ENCODE measurements at places on chromosomes 5 and 9. TPM values are rescaled to one million over a fixed set of nuclear protein-coding genes. Genes with fewer than 3 reads are reported as not detected.

LPAR1 gene
- 0.22 TPM for total RNA-seq

PCDHAC2 gene
- not detected for total RNA-seq

ZCCHC10 gene
- 33.9 TPM for total RNA-seq

DND1 gene
- 5.6 TPM for total RNA-seq

GABBR2 gene
- total RNA-seq: not detected

PCDHB6 gene
- 0.05 TPM for total RNA-seq

REEP2 gene
- total RNA-seq: 1.3 TPM

NUP214 gene
- 69.7 TPM for total RNA-seq

- DNase-seq: peak; percentile 86
These were observed 27.8 kb downstream of the SUB1 start for GRCh38 chr5:32613050-32613672.

DNA sequence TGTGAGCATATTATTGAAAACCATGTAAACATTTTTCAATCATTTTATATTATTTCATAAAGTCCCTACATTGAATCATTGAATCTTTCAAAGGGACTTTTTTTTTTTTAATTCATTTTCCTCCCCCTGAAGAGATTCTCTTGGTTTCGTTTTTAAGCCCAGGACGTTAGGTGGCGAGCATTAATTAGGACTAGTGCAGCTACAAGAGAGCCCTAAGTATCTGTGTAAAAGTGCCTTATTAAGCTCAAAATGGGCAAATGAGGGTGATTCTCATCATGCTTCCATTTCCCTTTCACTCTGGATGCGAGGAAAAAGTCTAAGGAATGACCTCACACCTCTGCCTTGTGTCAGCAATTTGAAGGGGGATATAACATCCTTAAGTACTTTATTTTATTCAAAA, 517.9 kb upstream of the ITGA1 start:
- no peak for DNase-seq

DNA sequence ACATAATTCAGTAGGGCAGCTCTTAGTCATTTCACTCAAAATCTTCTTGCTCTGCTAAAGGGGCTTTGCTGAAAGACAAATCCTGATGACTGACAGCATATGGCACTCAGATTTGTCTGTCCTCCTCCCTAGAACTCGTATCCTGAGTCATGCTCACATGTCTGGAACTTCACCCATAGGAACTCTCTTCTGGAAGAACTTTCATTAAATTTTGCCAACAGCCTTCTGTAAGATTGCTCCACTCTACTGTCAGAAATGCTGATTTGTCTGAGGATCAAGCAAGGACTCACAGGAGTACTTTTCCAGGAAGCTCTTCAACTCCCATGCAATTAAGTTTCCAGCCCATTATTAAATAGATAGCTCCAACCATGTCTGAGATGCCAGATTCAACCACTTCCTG, 59.8 kb upstream of the SNX2 start:
- no peak for DNase-seq

DNA sequence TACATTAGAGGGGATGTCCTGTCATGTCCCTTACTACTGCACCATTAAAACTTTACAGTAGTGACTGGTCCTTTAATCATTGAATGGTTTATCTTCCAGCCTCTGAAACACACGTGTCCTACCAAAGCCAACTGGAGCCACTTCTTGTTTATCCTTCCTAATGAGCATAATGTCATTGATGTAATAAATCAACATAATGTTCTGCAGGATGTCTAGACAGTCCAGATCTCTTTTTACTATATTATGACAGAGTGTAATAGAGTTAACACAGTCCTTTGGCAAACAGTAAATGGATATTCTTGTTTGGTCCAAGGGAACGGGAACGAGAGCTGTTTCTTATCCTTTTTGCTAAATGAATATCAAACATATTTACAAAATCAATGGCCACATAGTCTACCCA, 88.1 kb upstream of the PTPRD start:
- DNase-seq: no peak

GRCh38 chr5:142618130-142618523, 67.8 kb downstream of the FGF1 start:
- no peak for DNase-seq

DNA sequence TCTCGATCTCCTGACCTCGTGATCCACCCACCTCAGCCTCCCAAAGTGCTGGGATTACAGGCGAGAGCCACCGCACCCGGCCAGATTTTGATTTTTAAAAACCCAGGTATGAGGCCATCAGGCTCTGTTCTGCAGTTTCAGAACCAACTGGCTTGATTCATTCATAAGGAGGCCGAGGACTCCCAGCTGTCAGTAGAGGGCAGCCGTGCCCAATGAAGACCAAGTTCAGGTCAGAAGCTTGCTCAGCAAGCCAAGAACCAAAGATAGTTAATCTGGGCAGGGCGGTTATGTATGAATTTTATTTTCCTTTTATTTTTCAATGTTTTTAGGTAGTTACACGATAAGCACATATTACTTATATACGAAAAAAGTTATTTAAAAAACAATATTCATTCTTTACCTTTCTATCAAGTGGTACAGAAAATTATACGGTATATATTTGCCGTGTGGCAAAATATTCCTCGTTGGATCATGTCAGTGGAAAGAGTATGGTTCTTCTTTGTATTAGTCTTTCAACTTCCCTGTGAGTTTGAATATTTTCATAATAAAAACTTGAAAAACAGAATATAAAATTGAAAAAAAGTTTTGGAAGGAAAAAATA, 18.0 kb downstream of the MGAT1 start:
- peak; percentile 72 for DNase-seq

- no peak for DNase-seq
These were observed 14.9 kb downstream of the TXN start for GRCh38 chr9:110241260-110241857.

DNA sequence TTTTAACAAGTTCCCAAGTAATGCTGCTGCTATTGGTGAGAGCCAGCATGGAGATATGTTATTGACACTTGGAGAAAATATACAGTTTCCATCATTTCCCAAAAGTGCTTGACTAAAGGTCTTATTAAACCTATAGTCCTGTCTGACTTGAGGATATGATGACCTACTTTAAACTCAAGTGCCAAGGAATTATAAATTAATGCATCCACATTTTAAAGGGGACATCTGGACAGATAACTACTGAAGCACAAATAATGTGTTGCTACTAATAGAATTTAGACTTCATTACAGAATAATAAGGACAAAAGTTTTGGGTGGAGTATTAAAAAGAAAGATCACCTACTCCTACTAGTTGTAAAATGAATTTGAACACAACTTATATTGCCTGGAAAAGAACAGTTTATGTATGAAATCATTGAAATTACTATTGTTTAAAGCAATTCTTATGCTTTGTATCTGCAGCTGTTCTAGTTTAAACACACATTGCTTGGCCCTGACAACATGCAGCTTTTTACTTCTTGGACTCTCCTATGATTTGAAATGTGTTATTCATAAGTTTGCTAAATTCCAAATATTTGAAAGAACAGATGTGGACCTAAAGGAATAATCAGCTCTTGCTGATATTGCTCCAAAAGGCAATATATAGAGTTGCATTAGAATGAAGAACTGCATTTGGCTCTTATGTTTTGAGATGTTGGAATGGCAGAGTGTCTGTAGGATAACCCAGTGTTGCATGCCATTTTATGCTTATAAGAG, 73.4 kb downstream of the SGCD start:
- DNase-seq: no peak

GRCh38 chr5:38077652-38078051, 180.7 kb upstream of the EGFLAM start:
- no peak for DNase-seq

- DNase-seq: no peak
These were observed 553.8 kb upstream of the CDH9 start for GRCh38 chr5:27592231-27592630.

DNA sequence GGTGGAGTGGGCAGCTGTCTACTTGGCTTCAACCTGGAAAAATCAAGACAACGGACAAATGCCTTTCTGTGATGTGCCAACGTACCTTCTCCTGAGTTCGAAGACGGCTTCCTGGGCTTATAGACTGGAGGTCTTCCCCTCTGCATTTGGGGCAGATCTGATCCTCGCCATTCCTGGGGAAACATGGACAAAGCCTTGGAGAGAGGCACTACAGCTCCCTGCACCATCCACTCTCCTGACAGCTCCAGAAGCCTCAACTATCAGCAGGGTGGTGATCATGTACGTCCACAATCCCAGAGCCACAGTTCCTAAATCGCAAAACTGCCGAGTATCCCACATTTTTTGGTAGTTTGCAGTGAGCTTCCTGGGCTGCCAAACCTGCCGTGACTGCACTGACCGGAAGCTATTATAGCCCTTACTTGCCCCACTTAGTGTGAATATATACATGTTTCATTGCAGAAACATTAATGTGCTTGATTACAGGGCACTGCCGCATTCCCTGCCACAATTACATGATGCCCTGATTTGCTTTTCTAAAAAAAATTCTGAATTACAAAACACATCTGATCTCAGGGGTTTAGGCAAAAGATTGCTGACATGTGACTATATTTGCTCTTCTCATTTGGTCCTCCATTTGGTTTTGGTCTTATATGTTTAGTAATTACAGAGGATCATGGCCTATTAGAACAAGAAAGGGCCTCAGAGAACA, 2.8 kb downstream of the TRAF1 start:
- no peak for DNase-seq

- DNase-seq: no peak
These were observed 3.1 kb upstream of the NDUFS4 start for GRCh38 chr5:53557386-53557785.

DNA sequence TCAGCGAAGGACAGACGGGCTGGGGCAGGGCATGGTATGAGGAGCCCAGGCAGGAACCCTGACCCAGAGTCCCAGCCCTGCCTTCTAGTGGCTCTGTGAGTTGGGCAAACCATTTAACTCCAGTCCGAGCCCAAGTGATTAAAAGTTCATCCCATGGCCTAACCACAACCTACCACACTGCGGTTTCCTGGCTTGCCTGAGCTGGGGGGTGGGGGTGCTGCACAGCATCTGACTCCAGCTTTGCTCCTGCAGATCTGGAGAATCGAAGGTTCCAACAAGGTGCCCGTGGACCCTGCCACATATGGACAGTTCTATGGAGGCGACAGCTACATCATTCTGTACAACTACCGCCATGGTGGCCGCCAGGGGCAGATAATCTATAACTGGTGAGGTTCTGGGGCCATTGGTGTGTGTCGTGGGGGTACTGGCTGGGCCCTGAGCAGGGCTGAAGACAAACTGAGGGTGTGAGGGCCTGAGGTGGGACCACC, 49.0 kb downstream of the STOM start:
- DNase-seq: no peak

DNA sequence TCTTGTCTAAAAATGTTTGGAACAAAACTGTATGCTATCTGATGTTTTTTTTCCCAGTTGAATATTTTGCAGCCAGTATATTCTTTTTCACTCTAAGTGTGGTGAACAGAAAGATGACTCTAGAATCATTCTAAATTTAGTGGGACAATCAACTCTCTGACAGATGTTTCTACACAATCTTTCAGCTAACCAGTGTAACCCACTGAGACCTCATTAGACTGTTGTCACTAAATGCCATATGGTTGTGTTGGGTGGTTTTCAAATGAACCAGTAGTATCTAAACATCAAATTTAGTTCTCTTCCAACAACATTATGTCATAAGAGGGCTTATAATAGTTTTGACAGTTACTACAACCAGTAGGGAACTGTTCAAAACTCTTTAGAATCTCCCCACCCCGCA, 129.6 kb upstream of the PRLR start:
- no peak for DNase-seq

DNA sequence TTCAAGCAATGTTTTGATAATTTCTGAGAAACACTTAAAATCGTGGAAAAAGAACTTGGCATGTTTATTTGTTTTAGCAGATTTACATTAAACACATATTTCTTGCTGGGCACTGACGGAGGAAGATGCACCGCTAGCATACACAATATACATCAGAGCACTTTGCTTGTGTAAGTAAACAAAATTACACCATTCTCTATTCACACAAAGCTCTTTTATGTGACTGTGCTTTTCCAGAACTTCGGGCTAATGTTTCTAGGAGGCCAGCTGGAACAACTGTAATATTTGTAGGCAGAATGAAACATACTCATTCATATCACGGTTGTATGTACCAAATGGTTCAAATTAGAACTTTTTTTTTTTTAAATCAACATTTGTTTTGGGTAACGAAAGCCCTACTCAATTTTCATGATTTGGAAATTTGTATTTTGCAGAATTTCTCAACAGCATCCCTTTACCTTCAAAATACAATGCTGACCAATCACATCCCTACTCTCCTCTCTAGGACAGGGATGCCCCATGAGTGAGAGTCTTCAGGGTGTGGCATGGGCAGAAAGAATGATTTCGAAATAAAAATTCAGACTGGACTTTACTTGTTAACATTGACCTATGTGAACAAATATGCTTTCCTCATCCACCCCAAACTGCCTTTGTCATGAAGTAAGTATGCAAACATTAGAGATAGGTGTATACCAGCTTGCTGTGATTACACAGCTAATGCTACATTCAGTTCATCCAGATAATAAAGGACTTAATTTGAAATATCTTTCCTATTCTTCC, 425.1 kb downstream of the BNC2 start:
- DNase-seq: no peak

DNA sequence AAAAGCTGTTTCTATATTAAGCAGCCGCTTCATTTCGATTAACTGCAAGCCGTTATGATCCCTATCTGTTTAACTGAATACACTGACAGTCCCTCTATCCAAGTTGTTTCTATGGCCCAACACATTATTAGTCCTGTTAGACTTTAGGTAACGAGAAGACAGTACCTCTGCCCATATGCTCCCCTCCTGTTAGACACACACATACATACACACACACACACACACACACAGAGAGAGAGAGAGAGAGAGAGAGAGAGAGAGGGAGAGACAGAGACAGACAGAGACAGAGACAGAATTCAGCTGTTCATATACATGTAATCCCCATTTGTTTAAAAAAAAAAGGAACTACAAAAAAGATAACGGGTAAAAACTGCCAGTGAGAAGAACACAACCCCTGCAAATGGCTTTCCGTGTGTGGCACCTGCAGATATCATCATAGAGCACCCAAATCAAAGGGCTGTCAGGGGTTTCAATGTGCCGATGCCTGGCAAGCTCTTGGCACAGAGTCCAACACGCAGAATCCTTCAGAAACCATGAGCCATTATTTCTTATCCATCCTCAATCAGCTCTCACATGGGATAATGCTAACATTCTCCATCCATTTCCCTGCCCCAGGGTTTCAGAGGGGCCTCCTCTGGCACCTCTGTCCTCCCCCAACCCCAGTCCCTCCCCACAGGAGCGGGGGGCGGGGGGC, 144.0 kb downstream of the MYO10 start:
- no peak for DNase-seq

GRCh38 chr9:99108131-99108530, 3.2 kb downstream of the TGFBR1 start:
- DNase-seq: no peak

DNA sequence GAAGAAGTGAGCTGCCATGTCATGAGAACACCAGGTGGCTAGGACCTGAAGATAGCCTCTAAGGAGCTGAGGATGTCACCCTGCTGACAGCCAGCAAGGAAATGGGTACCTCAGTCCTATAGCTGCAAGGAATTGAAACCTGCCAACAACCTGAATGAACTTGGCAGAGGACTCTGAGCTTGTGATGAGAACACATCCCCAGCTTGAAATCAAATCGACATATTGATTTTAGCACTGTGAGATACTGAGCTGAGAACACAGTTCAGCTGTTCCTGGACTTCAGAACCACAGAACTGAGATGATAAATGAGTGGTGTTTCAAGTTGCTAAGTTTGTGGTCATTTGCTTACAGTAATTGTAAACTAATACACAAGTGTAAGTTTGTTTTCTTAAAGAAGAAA, 5.5 kb upstream of the RASEF start:
- DNase-seq: no peak

Data from activated T-cell treated with anti-CD3 and anti-CD28 coated beads, Interleukin-2, amount 50 U/mL, for 4 hours (primary cell).